ENCODE measurements at places on chromosomes 6 and 20. TPM values are rescaled to one million over a fixed set of nuclear protein-coding genes. Genes with fewer than 3 reads are reported as not detected.
A peak's percentile ranks its signal among the peaks of the same experiment; 100 is the strongest.

Gene HLA-DRB5
- 1.8 TPM for polyA plus RNA-seq

DNA sequence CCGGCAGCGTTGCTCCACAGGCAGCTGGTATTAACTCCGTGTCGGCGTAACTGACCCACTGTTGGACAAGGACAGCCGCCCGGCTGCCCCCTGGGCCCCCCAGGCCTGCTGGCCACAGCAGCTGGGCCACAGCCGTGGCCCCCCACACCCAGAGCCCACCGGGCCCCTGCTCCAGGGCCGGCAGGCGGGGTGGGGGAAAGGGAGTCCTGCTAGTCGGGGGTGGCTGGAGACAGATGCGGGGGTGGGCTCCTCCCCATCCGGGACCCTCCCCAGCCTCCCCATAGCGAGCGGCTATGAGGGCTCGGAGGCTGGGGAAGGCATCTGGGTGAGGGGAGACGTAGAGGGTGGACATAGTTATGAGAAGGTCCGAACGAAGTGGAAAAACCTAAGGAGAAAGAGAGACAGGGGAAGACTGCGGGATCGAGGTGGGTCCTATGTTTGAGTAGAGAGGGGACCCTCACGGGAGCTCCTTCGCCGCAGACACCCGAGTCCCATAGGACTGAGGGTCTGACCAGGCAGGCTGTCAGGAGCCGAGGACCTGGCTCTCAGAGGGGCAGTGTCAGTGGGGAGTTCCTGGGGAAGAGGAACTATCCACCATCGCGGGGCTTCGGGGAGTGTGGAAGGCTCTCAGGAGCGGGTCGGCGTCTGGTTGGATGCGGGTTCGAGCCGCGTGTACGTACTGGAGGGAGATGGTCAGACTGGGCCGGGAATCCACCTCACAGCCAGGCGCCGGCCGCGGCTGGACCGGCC, 511 bp downstream of the VARS1 start:
- peaks cover 2% of the 10 kb centered on the region for H3K36me3 ChIP-seq
- DNase-seq, result no peak
- H3K4me3 ChIP-seq, result peak overlapping the region; percentile 97
- peak overlapping the region; percentile 99 for H3K27ac ChIP-seq

DNA sequence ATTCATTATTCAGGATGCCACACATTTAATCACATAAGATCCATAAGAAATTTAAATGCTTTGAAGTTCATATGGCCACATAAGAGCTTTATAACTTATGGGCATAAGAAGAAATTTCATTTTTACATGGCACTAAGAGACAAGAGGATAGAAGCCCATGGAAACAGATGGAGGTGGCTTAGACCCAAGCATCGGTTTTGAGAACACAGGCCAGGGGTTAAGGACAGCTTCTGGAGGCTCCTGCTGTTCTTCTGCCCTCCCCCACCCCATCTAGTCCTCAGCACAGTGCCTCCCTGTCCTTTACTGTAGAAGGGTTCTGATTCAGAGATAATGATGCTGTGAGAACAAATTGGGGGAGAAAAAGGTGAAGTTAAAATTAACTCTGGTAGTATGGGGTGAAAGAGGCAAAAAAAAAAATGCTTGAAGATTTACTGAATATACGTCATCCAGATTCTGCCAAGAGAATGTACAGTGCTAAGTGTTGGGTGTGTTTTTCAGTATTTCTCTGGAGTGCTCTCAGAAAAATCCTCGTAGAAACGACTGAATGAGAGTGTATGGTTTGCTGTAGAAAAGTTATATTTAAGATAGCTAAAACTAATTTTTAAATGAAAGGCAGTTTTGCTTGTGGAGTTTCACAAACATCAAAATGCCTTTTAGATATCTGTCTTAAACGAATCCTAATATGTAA, 539.7 kb downstream of the QKI start:
- H3K4me1 ChIP-seq, result no peaks in the 10 kb centered on the region
- peaks cover 8% of the 10 kb centered on the region for H3K27me3 ChIP-seq
- H3K4me3 ChIP-seq, result no peak overlapping the region
- DNase-seq, result no peak

Gene OR14J1
- polyA plus RNA-seq, result not detected

GRCh38 chr20:43467589-43467988, 9.9 kb downstream of the SRSF6 start:
- no peak overlapping the region for H3K4me3 ChIP-seq
- no peaks in the 10 kb centered on the region for H3K27me3 ChIP-seq
- peaks cover 11% of the 10 kb centered on the region for H3K4me1 ChIP-seq
- H3K36me3 ChIP-seq, result peaks cover 5% of the 10 kb centered on the region
- H3K27ac ChIP-seq, result no peak overlapping the region

Gene HSPA1L
- 0.56 TPM for polyA plus RNA-seq

Gene ADGB
- not detected for polyA plus RNA-seq

Gene SLC39A7
- polyA plus RNA-seq, result 23.8 TPM

- H3K36me3 ChIP-seq, result no peaks in the 10 kb centered on the region
- no peaks in the 10 kb centered on the region for H3K27me3 ChIP-seq
- H3K4me1 ChIP-seq, result peaks cover 16% of the 10 kb centered on the region
- H3K4me3 ChIP-seq, result no peak overlapping the region
- peak overlapping the region; percentile 35 for H3K27ac ChIP-seq
Measured at GRCh38 chr20:4041748-4042411, 26.5 kb upstream of the RNF24 start.

Gene HLA-DPA1
- polyA plus RNA-seq, result 121 TPM

Gene NINL
- polyA plus RNA-seq, result 0.21 TPM

DNA sequence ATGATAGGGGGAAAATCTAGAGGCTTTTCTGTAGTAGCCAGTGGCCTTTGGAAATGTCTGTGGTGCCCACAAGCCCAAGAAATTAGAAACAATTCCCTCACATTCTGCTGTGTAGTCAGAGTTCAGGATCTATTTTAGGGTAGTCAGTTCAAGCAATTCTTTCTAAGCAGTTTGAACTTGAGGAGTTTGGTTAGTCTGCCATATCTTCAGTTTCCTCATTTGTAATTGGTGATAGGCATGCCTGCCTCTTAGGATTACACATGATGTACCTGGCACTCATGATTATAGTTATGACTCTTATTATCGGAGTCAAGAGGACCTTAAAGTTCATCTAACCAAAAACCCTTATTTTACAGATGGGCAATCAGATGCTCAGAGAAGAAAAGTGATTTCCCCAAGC, 21.2 kb upstream of the MEP1A start:
- H3K4me3 ChIP-seq, result no peak overlapping the region
- no peak for DNase-seq
- H3K36me3 ChIP-seq, result peaks cover 5% of the 10 kb centered on the region

Gene GSTA3
- not detected for polyA plus RNA-seq

- H3K27ac ChIP-seq, result no peak overlapping the region
- H3K4me3 ChIP-seq, result no peak overlapping the region
- H3K4me1 ChIP-seq, result no peaks in the 10 kb centered on the region
- no peak for DNase-seq
- H3K36me3 ChIP-seq, result no peaks in the 10 kb centered on the region
- H3K27me3 ChIP-seq, result no peaks in the 10 kb centered on the region
Measured at GRCh38 chr6:107045826-107046675, 18.1 kb downstream of the MTRES1 start.

DNA sequence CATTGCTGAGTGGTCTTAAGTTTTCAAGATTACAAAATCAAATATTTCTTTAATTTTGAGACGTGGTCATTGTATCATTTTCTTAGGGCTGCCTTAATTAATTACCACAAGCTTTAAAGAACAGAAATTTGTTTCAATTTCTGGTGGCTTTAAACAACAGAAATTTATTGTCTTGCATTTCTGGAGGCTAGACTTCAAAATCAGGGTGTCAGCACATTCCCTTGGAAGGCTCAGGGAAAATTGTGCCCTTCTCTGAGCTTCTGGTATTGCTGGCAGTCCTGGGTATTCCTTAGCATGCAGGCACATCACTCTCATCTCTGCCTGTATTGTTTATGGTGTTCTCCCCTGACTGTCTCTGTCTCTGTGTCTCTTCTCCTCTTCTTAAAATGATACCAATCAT, 76.0 kb upstream of the PCSK2 start:
- no peak overlapping the region for H3K27ac ChIP-seq
- no peaks in the 10 kb centered on the region for H3K4me1 ChIP-seq
- no peaks in the 10 kb centered on the region for H3K27me3 ChIP-seq
- H3K36me3 ChIP-seq, result no peaks in the 10 kb centered on the region
- DNase-seq, result no peak

Gene SYTL3
- 15.8 TPM for polyA plus RNA-seq

GRCh38 chr6:150567380-150567779, 32.3 kb upstream of the PLEKHG1 start:
- DNase-seq, result no peak
- H3K27ac ChIP-seq, result no peak overlapping the region
- H3K27me3 ChIP-seq, result peaks cover 14% of the 10 kb centered on the region
- H3K4me3 ChIP-seq, result no peak overlapping the region

GRCh38 chr6:16200321-16200883, 38.0 kb upstream of the GMPR start:
- no peaks in the 10 kb centered on the region for H3K4me1 ChIP-seq
- H3K4me3 ChIP-seq, result no peak overlapping the region
- DNase-seq, result no peak
- peaks cover 4% of the 10 kb centered on the region for H3K27me3 ChIP-seq

DNA sequence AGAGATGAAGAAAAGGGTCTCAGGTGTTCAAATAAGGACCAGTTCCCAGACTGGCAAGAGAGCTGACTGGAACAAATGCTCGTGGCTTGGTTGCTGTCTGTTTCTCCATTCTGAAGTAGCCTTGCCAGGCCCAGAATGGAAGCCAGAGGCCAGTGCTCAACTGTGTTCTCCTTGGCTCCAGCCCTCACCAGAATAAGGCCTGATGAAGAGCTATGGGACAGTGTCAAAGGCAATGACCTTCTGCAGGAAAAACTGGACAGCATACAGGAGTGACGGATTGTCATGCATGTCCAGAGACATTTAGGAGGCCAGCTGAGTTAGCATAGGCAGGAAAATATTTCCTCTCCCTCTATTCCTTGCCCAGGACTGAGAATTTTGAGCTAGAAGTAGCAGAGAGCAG, 72.2 kb downstream of the HAO1 start:
- peaks cover 11% of the 10 kb centered on the region for H3K27me3 ChIP-seq
- H3K36me3 ChIP-seq, result no peaks in the 10 kb centered on the region
- DNase-seq, result no peak
- no peaks in the 10 kb centered on the region for H3K4me1 ChIP-seq
- H3K27ac ChIP-seq, result no peak overlapping the region

DNA sequence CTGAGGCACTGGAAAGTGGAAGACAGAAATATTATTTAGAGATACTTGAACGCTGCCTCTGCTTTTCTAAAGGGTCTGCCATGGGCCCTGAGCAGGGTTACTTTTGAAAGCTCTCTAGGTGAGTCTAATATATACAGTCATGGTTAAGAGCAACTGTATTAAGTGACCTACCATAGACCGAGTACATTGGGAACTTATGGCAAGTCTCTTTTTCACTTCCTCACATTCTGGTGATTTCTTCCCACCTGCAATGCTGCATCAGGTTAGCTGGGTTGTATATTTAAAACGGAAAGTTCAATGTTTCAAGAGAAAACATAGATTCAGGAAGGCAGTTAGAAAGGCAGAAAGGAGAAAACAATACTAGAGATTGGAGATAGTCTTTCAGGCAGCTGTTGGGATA, 154.7 kb downstream of the PHF3 start:
- no peaks in the 10 kb centered on the region for H3K36me3 ChIP-seq
- DNase-seq, result no peak
- no peaks in the 10 kb centered on the region for H3K4me1 ChIP-seq

Gene KCNB1
- not detected for polyA plus RNA-seq

Gene SIGLEC1
- not detected for polyA plus RNA-seq

DNA sequence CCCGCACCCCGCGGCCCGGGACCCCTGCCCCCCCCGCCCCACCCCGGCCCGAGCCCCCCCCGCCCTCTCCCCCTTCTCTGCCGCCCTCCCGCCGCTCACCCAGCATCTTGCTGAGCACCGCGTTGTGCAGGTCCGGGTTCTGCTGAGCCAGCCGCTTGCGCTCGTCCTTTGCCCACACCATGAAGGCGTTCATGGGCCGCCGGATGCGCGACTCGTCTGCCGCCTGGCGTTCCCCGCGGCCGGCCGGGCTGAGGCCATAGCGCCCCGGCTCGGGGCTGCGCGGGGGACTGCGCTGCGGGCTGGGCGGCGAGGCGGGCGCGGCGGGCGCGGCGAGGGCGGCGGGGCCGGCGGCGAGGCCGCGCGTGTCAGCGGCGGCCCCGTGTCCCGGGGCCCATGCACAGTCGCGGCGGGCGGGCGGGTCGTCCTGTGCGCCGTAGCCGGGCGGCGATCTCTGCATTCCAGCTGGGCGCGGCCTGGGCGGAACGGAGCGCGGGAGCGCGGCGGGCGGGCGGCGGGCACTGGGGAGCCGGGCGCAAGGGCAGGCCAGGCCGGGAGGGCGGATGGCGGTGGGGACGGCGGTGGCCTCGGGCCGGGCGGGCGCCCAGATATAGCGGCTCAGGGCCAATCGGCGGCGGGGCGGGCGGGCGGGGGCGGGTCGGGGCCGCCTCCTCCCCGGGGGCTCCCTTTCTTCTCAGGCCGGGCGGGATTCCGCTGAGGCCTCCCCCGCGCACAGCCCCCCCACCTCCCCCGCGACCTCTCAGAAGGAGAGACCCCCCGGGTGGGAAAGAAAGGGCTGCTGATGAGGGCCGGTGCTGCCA, at the start of gene SOX18:
TSS of gene SOX18 (minus strand) at position 580 of the 818 bp plus-strand sequence. CDS start at position 457, 123 bp downstream.
- no peak within 1 kb of the TSS for H3K27ac ChIP-seq
- H3K4me3 ChIP-seq, result peak within 1 kb of the TSS; percentile 58
- DNase-seq, result no peak
- H3K4me1 ChIP-seq, result peaks cover 23% of the 10 kb centered on the region

DNA sequence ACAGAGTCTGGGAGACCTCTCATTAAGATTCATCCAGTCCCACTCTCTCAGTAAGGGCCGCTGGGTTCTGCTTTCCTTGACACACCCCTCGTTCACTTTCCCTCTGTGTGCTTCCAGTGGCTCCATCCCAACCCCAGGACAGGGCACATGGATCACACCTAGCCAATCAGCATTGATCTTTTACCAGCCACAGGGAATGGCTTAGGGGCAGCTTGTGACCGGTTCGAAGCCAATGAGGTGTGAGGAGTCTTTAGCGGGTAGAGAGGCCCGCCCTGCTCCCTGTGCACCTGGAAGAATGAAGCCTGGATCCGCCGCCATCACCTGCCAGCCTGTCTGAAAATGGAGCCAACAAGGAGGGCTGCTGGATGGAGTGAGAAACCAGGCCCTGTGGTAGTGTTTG, 35.2 kb upstream of the OVOL2 start:
- no peak overlapping the region for H3K4me3 ChIP-seq
- H3K27ac ChIP-seq, result no peak overlapping the region
- DNase-seq, result no peak
- peaks cover 26% of the 10 kb centered on the region for H3K27me3 ChIP-seq

GRCh38 chr6:40253420-40253819, 319.2 kb upstream of the MOCS1 start:
- H3K4me3 ChIP-seq, result no peak overlapping the region
- no peak for DNase-seq
- no peak overlapping the region for H3K27ac ChIP-seq
- no peaks in the 10 kb centered on the region for H3K4me1 ChIP-seq

- H3K4me1 ChIP-seq, result peaks cover 15% of the 10 kb centered on the region
- H3K36me3 ChIP-seq, result no peaks in the 10 kb centered on the region
- peaks cover 11% of the 10 kb centered on the region for H3K27me3 ChIP-seq
- no peak for DNase-seq
Measured at GRCh38 chr6:13870214-13870830, 54.4 kb upstream of the RNF182 start.
